ENCODE measurements at places on chromosomes 3 and 15. TPM values are rescaled to one million over a fixed set of nuclear protein-coding genes. Genes with fewer than 3 reads are reported as not detected.

ZCWPW2 gene
- total RNA-seq = not detected

P2RY13 gene
- total RNA-seq = 58.2 TPM

TICRR gene
- 2.1 TPM for total RNA-seq

- DNase-seq = no peak
Measured at GRCh38 chr3:67809370-67809935, 155.0 kb upstream of the SUCLG2 start.

MKRN2OS gene
- not detected for total RNA-seq

GRCh38 chr3:128423525-128424147, 43.1 kb downstream of the DNAJB8 start:
- no peak for DNase-seq
